Endothelial cell of umbilical vein (primary cell): ENCODE measurements at places on chromosomes 4 and X.

DNA sequence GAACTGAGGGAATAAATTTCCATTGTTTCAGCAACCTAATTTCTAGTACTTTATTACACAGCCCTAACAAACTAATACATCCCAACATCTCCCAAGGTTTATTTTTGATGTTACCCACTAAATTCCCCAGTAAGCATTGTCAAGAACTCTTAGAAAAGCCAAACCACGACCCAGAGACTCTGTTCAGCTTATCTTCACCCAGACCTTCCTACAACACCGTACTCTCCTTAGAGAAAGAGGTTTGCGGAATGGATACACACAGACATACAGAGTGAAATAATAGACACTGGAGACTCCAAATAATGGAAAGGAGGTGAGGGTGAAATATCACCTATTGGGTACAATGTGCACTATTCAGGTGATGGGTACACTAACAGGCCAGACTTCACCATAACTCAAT lies 75.6 kb downstream of the LRBA start:
- DNase-seq = no peak

GRCh38 chr4:104907074-104907649 lies 239.5 kb upstream of the TET2 start:
- no peak for DNase-seq

- peak; percentile 5 for DNase-seq
These were observed 38.4 kb downstream of the SAGE1 start for GRCh38 chrX:135931644-135932487.

DNA sequence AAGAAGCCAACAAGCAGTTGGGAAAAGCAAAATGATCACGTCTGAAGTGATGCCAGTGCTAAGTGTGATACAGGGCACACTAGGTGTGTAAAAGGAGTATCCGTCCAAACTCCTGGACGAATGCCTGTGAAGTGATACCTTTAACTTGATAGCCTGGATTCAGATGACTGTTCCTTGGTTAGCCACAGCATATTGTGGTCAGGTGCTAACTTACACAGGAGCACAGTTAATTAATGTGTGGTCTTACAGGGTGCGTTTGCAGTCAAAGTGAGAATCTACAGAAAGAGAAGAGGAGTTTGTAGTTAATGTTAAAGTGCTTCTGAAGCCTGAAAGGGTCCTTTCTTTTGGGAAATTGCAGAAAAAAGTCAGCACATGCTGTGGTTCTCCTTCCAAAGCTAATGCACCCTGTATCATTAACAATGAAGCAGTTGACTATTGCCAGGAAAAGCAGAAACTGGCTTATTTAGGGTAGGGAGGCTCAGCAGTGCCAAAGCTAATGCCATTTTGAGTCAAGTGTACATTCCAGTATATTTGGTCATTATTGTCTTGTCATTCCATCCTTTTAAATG lies 61.1 kb downstream of the DCLK2 start:
- DNase-seq = no peak

GRCh38 chr4:2045518-2045951 lies 13.6 kb upstream of the NAT8L start:
- no peak for DNase-seq

DNA sequence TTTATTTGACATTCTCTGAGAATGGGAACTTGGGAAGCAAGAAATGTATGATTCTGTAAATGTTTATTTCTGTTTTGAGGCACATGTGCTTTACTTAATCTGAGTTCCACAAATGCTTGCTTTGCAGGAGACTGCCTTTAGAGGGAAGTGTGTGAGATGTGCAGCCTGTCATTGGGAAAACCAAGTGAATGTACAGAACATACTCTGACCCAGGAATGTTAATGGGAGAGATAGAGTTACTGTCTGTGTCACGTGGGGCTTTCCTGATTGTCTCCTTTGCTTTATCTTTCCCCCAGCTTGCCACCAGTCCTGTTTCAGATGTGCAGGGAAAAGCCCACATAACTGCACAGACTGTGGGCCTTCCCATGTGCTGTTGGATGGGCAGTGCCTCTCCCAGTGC lies 218.6 kb upstream of the ANXA3 start:
- DNase-seq = no peak

DNA sequence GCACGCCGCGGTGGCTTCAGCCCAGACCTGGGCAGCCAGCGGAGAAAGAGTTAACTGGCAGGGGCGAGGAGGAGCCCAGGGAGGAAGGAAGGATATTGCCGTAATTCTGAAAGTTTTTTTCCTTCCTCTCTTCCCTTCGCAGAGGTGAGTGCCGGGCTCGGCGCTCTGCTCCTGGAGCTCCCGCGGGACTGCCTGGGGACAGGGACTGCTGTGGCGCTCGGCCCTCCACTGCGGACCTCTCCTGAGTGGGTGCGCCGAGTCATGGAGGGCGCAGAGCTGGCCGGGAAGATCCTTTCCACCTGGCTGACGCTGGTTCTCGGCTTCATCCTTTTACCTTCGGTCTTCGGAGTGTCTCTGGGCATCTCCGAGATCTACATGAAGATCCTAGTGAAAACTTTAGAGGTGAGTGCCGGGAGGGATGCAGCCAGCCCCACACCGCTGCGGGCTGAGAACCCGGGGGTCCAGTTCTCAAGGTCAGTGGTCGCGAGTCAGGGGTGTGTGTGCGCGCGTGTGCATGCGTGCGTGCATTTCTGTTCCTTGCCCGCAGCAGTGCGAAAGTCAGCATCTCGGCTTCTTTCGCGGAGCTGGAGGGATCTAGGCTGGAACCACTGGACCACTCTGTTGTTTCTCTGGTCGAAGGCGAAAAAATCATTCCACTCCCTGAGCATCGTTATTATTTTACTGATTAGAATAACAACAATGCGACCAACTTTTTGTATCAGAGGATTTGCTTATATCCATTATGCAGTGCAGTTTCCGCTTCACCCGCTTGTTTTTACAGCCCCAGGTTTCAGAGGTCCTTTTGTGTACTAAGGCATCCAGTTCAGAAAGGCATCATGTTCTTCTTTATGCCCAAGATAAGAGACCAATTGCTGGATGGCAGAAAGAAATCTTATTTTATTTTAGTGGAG lies 709 bp downstream of the GPAT3 start:
- peak; percentile 23 for DNase-seq

DNA sequence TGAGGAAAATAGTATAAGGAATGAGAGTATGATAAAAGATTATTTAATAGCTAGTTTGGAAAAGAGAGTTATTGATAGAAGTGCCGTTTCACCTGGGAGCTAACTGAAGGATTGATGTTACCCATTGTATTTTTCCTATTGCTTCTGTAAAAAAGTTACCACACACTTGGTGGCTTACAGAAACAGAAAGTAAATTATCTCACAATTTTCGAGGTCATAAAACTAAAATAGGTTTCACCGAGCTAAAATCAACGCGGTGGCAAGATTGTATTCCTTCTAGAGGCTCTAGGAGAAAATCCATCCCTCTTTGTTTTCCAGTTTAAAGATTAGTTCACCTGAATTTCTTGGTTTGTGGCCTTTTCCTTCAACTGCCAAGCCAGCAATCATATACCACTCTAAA lies 11.1 kb upstream of the TRAM1L1 start:
- DNase-seq = no peak

DNA sequence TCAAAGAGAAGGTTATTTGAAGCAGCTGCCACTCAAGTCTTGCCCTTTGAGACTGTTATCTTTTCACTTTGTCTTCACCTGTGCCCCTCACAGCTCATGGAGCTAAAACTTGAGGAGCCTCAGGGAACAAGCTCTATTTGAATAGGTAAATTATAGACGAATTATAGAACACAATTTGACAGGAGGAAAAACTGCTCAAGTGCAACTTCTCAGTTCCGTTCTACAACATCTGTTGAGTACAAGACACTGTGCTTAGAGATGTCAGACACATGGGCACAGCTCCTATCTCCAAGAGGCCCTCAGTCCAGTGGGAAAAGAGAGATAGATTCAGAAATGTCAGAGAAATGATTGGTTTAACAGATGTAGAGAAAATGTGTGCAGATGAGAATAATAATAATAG lies 5.1 kb downstream of the PPP1R2C start:
- no peak for DNase-seq

GRCh38 chr4:121789960-121790829 lies 10.9 kb upstream of the EXOSC9 start:
- DNase-seq = peak; percentile 84

DNA sequence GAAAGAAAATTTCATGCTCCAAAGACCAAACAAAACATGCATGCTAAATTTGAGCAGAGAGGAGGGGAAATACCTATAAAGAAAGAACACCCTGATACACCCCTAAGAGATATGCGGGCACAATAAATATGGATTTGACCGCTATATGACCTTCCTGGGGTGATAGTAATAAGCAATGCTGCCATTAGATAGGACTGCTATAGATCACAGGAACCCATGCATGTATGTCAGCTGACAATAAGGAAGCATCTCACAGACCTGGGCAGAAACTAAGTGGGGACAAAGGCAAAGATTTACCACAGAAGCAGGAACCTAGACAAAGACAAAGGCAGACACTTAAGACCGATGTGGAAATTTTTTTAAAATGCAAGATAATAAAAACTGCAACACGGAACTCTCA lies 21.3 kb downstream of the ZNF721 start:
- DNase-seq = no peak

DNA sequence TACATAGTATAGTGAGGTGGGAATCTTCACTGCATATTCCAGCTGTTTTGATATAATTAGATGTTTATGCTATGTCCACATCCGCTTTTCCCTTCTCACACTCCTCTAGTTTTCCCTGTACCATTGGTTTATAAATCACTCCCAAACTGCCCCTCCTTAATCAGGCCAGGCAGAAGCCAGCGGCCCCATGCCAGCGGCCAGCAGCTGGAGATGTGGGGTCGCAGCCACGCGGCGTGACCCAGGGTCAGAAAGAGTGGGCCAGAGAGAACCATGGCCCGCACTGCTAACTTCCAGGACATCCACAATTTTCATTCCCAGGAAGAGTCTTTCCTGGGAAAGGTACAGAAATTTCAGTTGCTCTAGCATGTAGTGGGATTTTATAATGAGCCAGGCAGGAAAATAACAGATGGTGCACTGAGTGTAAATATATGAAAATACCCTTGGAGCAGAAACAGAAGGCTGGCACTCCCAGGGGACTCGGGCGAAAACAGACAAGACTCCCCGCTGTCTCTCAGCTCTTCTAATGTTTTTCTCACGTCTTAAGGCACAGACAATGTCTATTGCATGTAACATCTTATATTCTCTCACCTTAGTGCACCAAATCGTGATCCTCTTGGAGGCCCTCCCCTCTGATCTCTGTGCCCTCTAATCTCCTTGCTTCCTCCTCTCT lies 145.9 kb upstream of the ZFP42 start:
- no peak for DNase-seq

DNA sequence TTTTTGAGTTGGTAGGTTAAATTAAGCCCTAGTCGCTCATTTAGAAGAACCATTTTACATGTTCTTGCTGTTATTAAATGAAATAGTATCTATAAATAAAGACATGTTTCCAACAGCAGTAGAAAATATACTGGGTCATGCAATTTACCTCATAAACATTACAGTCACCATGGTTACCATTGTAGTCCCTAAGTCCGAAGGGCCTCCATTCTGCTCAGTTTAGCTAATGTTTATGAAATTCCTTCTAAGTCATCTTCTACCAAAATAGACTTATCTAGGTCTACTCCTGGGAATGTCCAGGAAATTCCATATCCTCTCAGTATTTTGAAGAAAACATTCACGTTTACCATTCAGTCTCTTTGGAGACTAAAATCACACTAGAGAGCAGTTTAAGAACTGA lies 292.5 kb upstream of the DCAF8L1 start:
- peak; percentile 77 for DNase-seq

DNA sequence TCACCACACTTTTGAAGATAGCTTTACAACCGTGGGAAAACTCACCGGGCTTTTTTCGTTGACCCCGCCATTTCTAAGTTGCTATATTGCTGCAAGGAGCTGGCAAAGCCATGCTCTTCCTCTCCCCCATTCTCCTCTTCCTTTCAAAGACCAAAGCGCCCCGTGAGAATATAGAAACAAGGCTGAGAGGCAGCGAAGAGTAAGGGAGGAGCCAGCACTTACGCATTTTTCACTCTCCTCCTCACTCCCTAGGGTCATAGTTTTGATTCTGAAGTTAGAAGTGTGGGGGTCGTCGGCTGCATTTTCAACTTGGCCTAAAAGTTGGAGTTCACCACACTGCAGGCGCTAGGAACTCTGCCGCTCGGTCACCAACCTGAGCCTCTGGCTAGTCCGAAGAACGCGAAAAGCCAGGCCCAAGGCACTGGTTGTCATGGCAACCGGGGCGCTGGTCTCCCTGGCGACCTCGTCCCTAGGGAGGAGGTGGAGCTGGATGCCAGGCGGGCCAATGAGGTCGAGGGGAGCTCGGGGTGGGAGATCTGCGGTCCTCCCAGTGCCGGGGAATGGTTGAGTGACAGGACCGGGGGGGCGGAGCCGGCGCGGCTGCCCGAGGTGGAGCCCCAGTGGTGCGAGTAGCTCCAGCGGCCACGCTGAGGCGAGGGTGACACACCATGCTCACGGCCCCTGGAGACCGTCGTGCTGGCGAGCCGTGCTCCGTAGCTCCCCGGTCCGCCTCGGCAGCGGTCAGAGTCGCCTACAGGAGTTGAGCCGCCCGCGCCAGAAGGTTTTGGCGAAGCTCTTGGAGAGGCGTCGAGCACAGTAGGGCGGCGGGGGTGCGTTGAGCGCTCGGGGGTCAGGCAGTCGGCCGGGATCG lies at the start of gene PTPN13:
Gene PTPN13, plus strand, starts transcription at position 628 of the 871 bp plus-strand sequence. CDS start 40,942 bp downstream, outside the sequence.
- peak; percentile 98 for DNase-seq

DNA sequence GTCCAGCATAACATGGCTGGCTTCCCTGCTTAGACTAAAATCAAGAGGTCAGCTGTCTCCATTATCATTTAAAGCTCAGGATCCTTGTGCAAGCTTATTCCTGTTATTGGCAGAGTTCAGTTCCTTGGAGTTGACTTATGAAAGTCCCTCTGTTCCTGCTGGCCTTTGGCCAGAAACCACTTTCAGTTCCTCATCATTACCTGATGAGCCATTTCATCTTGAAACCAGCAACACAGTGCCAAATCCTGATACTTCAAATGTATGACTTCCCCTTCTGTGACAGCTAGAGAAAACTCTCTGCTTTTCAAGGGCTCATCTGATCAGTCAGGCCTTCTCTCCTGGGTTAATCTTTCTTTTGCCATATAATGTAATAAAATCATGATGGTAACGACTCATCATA lies 110.6 kb upstream of the FSTL5 start:
- no peak for DNase-seq

DNA sequence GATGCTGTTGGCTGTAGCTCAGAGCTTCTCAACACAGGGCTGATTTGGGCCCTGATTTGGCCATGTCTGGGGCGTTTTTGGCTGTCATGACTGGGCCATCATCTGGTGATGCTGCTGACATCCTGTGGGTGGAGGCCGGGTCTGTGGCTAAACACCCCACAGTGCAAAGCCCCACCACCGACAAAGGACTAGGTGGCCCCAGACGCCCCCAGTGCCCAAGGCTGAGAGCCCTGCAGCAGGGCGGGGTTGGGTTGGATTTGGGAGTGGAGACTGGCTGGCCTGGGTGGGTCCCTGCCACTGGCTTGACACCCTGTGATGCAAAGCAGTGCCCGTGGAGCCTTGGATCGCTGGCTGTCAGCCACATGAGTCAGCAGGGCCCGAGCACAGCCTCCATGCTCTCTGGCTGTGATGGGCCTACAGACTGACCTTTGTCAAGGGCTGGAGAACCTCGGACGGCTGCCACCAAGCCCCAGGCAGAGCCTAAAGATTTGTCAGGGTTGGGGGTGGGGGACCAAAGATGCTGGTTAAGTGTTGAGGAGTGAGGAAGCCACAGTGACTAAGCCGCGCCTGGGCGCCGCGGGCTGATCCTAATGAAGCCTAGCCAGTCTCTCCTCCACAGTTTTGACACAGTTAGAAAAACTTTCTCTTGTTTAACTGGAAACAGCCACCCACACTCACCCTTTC lies 28.3 kb downstream of the CYTL1 start:
- DNase-seq = no peak
